NCI-H774 (cell line): ENCODE measurements at places on chromosomes 5 and 9.

- no peak for DNase-seq
Observed at GRCh38 chr5:88665750-88666215, 217.2 kb downstream of the MEF2C start.

- no peak for DNase-seq
Observed at GRCh38 chr9:98807814-98808195, 335 bp downstream of the GALNT12 start.

DNA sequence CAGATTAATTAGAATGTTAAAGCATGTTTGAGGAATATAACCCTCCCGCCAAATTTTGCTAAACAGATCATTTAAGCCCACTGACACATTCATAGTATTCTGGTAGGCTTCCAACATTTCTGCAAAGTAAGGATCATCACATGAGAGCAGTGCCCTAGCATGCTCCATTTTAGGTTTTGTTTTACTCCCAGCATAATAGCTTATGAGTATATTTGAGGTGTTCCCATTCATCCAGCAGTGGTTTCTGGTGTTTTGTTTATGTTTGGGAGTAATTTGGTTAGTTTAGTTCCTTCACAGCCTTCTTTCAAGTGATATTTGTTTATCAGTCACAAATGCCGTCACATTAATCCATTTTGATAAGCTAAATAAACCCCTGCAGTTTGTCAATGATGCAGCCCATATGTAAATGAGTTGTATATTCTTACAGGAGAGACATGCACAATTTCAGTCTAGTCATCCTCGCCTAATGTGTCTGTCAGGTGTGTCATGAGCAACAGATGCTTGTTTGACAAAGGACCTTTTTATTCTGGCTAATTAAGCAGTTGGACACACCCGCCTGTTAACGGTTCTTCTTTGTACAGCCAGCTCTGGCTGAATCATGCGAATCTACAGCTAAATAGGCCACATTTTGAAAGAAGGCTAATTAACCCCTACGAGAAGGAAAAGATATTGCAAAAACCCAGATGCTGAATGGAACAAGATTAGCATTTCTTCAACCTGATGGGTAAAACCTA lies 124.4 kb downstream of the RFX3 start:
- peak; percentile 91 for DNase-seq

GRCh38 chr5:107290780-107291398 lies 379.8 kb downstream of the EFNA5 start:
- DNase-seq = no peak

DNA sequence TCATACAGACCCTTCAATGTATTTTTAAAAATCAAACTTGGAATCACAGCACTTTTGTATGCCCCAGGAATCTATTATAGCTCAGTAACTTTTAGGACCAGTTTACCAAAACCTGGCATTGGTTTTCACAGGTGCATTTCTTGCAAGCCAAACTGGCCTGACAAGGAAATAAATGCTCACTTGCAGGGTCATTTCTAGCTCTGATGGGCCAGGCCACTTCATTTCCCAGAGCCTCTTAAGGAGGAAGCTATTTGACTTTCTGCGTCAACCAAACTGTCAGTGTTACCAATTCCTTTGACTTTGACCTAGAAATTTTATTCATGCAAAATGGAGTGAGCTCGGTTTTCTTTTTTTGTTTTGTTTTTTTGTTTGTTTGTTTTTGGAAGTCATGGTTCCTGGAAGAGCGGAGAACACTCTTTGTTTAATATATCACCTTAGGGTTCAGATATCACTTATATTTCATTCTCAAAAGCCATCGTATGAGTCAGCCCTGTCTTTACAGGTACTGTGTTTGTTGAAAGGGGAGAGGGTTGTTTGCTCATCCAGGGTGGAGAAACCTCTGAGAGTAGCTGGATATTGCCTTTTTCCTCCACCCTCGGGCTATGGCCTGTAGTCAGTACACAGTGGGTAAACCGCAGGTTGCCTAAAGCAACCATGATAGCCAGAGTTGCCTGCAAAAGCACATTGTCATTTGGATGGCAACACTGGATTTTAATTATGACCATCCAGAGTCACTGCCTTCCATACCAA lies 58.9 kb downstream of the GNA14 start:
- DNase-seq = peak; percentile 43

GRCh38 chr5:124457101-124457500 lies 289.3 kb downstream of the ZNF608 start:
- DNase-seq = no peak

- DNase-seq = peak; percentile 33
Observed at GRCh38 chr5:32076699-32077695, 97.1 kb downstream of the GOLPH3 start.

- no peak for DNase-seq
Observed at GRCh38 chr5:55582256-55582655, 47.5 kb upstream of the PLPP1 start.

- DNase-seq = peak; percentile 85
Observed at GRCh38 chr9:131762356-131762932, 22.6 kb upstream of the RAPGEF1 start.

GRCh38 chr5:81482595-81482994 lies 88.7 kb upstream of the ACOT12 start:
- DNase-seq = no peak
